ENCODE measurements at places on chromosomes 12 and 14.

- peak; percentile 6 for DNase-seq
Measured at GRCh38 chr14:99793213-99794150, at the start of gene EML1. TSS of gene EML1 (plus strand) at chr14:99793413. CDS start at chr14:99793477, 64 bp downstream.

GRCh38 chr14:89746135-89746534 is 208.4 kb downstream of the EFCAB11 start:
- no peak for DNase-seq

- DNase-seq: no peak
Measured at GRCh38 chr12:131991816-131992430, 42.2 kb downstream of the EP400 start.

GRCh38 chr12:47941475-47941780 is 22.0 kb upstream of the TMEM106C start:
- DNase-seq: no peak

GRCh38 chr14:30283822-30284446 is 275.0 kb upstream of the G2E3 start:
- DNase-seq: no peak

DNA sequence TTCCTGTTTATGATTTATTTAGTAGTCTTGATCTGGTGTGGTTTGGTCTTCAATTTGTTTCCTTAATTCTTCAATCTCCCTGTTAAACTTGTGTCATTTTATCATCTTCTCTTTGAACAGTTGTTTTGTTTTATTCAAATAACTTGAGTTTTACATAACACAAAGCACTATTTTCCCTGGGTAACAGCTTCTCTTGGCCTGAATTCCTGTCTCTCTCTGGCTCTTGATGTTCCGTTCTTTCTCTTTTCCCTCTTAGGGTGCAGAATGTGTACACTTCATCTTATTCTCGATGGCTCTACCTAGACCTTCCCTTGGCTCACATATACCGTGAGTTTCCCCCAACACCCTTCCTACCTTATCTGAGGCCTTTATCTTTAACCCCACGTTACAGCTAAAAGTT is 36.8 kb upstream of the VPS33A start:
- no peak for DNase-seq

DNA sequence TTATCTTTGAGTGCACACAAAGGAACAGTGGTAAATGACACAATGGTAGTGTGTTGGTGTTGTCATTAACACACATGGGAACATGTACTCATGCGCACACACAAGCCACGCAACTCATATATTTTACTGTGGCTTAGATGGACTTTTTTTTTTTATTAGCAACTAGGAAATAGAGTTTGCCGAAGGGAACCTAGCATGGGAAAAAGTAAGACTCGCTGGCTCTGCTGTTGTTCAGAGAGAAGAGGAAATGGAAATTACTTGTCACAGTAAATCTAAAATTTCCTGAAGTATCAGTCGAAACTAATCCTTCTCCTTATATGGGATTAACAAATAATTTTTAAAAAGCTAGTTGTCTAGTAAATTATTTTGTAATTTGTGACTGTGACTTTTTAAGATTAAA is 33.7 kb upstream of the IL22 start:
- DNase-seq: no peak

DNA sequence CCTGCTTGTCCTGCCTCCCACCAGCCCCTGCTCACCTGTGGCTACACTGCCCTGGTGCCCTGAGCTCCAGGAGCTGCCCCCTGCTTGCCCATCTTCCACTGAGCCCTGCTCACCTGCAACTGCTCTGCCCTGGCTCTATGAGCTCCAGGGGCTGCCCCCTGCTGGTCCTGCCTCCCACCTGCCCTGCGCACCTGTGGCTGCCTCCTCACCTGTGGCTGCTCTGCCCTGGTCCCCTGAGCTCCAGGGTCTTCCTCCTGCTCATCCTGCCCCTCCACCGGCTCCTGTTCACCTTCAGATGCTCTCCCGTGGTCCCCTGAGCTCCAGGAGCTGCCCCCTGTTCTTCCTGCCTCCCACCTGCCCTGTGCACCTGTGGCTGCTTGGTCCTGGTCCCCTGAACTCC is 247.6 kb downstream of the TMEM121 start:
- DNase-seq: no peak

- DNase-seq: no peak
Measured at GRCh38 chr14:58291646-58292045, 6.7 kb upstream of the ARID4A start.
